ENCODE measurements at places on chromosomes 2 and 18.

DNA sequence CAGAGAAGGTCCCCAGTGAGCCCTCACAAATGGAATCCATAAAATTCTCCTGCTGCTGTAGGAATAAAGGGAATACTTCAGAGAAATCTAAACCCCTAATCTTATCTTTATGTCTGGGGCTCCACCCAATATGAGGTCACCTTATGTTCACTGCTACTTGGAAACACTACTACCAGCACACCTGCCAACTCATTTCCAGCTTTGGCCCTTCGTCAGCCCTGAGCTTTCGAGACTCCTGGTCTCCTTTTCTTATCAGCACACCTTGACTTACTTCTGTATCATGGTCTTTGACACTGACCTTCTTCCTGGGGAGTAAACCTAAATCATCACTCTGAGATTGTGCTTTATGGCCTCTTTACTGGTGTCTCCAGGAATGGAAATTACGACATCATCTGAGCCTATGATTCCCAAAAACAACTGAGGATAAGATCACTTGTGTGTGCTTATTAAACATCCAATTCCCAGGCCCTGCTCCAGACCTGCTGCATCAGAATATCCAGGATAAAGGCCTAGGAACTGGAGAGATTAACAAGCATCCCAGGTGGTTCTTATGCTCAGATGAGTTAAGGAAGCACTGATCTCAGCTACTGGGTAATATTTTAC is 22.2 kb upstream of the ASNSD1 start:
- no peak for DNase-seq

GRCh38 chr2:127901339-127902056 is 15.7 kb upstream of the AMMECR1L start:
- no peak for DNase-seq

DNA sequence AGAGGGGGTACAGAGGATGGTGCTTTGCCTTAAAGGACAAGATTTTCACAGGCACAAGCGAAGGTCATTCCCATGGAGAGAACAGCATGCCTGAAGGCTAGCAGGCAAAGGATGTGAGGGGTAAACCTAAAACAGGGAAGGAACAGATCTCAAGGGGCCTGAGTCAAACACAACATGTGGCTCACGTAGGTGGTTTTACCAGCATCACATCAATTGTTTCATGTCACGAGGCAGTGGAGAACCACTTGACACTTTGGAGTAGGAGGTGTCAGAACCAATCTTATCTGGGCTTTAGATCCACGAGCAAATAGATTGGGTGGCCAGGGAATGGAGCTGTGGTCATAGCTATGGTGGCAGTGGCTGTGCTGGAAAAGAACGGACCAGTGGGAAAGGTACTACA is 8.4 kb downstream of the COX5B start:
- no peak for DNase-seq

DNA sequence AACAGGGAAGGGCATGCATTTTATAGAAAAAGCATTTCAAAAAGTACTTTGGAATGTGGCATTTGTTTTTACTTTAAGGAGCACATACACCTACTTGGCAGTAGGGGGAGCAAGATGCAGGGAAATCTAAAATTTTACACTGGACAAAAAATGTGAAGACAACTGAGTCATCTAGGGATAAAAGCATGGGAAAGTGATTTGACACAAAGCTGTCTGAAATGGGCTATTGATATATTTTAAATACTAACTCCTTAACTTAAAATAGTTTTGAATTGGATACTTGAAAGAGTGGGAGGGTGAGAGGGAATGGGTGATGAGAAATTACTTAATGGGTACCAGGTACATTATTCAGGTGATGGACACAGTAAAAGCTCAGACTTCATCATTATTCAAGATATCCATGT is 15.8 kb downstream of the TMEM200C start:
- peak; percentile 19 for DNase-seq

DNA sequence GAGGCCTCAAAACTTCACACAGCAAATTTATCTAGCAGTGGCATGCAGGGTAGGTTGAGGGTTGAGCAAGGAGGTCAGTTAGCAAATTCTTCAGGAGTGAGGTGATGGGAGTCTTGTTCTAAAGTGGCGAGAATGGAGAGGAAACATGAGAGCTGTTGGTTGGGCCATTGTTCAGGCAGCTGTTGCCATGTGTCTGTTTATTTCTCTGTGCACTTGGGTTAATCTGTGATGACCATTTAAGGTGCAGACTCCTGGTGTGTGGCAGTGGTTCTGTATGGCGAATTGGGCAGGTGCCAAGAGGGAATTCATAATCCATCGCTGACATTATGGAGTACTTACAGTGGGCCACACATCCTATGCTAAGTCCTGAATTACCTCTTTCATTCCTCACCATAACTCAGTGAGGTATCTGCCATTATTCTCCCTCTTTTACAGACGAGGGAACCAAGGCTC is 30.4 kb downstream of the TMEM178A start:
- DNase-seq = no peak

GRCh38 chr2:3483227-3483985 is 35.9 kb downstream of the ADI1 start:
- no peak for DNase-seq
